Stimulated activated CD8-positive, alpha-beta memory T cell treated with anti-CD3 and anti-CD28 coated beads, Interleukin-7, amount 100 ng/mL, for 4 hours (primary cell): ENCODE measurements at places on chromosomes 2 and 18.

GRCh38 chr2:72955228-72956049 is 38.1 kb downstream of the EMX1 start:
- no peak for DNase-seq

- DNase-seq, result no peak
These were observed 4.7 kb downstream of the MYOM1 start for GRCh38 chr18:3214855-3215637.

GRCh38 chr2:16223841-16224177 is 283.5 kb downstream of the MYCN start:
- DNase-seq, result no peak

DNA sequence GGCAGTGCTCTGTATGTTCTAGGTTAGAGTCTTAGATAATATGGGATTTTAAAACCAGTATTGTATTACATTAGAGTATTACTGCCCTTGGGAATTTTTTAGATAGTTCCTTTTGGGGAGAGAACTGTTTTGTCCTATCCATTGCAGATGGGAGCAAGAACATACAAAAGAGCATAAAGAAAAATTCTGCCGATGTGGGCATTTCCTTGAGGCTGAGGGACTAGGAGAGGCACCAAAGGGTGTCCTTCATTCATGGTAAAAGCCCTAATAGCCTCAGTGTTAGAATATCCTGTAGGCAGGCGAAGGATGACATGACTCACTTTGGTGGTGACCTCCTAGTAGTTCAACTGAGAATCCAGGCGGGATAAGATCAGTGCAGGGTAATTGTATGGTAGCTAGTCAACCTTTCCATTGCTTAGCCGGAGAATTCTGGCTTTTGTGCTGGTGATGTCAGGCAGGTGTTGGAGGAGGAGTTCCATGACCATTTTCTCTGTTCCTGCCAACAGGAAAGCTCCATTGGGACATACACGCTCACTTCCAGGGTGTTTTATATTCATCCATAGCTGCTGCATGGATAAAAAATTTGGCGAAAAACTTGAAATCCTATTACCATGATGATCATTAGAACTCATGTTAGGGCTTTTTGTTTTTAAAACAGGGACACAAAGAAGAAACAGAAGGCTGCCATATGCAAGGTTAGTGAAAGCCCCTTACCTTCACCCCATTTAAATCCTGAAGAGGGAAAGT is 28.1 kb downstream of the EPAS1 start:
- no peak for DNase-seq

- DNase-seq, result no peak
These were observed 14.3 kb downstream of the PAX3 start for GRCh38 chr2:222284466-222284865.

DNA sequence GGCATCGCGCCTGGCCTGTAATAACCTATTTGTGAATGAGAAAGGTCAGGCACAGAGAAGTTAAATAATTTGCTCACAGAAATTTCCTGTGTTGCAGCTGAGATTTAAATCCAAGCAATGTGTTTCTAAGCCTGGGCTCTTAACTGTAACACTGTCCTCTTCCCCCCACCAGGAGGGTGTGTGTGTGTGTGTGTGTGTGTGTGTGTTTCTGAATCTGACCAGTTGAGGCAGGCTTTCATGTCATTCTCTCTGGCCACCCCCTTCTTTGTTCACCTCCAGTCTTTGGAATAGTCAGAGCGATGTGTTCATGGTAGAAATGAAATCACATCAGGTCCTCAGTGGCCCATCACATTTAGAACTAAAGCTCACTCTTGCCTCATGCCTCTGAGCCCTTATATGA is 81.2 kb downstream of the NEDD4L start:
- no peak for DNase-seq

DNA sequence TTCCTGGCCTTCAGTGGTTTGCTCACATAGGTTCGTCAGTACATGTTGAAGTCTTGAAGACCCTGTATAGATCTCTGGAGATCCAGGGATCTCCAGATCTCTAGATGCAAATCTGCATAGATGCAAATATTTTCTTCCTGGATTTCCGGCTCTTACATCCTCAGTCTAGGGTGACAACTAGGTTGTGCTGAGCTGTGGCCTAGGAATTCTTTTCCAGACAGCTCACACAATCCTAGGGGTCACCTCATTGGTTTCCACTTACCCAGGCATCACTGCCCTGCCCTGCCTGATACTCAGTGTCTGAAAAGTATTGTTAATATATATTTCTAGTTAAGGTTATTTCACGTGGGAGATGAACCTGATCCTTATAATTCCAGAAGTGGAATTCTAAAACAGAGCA is 105.1 kb upstream of the TTC27 start:
- no peak for DNase-seq

- DNase-seq, result no peak
These were observed 48.7 kb upstream of the PDK1 start for GRCh38 chr2:172507199-172507598.

- DNase-seq, result no peak
These were observed 1.1 kb downstream of the MARCHF4 start for GRCh38 chr2:216370961-216371712.

GRCh38 chr2:9809064-9809356 is 34.3 kb upstream of the TAF1B start:
- DNase-seq, result no peak

DNA sequence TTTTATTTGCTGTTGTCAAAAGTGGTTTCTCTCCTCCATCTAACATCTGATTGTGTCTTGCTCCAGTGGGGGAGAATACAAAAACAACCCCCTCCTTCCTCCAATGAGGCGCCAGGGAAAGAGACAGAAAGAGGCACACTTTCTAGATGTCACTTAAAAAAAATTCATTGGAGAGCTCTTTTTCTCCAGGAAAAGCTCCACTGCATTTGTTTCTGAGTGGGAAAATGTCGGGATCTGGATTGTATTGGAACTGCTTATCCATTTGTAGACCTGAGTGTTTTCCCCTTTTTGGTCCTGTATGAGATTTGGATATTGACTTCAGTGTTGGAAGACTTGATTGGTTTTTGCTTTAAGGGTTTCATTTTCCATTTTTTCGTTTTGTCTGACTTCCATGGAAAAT is 995 bp downstream of the MBD5 start:
- DNase-seq, result no peak

GRCh38 chr18:903701-904100 is 970 bp upstream of the ADCYAP1 start:
- DNase-seq, result no peak

DNA sequence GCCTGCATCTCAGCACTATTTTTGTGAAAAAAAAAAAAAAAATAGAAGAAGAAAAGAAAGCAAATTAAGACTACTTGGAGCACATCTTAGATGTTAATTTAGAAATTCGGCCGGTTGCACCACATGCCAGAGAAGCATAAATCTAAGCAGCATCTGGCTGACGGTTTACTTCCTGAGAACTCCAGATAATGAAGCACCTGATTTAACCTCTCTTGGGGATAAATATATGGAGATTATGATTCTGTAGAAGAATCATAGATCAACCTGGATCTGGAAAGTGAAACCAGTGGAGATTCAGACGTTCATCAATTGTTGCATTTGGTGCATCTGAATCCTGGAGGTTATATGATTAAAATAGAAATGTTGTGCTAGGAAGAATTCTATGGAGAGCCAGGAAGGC is 102.1 kb upstream of the SH3BP4 start:
- DNase-seq, result no peak

- no peak for DNase-seq
These were observed 48.7 kb upstream of the CD226 start for GRCh38 chr18:69996417-69996816.

DNA sequence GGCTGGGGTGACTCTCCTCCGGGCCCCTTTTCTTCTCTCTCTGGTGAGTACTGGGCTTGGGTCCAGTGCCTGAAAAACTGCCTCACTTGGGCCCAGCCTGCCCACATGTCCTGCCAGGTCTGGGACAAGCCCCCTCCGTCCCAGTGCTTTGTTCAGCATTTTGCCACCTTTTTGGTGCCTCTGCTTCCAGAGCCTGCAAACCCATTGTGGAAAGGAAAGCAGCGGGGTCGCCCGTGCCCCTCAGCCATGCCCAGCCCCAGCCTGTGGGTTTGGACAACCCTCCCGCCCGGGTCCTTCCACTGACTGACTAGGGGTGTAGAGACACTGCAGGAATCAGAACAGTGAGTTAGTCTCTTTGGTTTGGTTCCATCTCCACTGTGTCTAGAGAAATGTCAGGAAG is 140.7 kb upstream of the ALKAL2 start:
- no peak for DNase-seq

- no peak for DNase-seq
These were observed 173.5 kb upstream of the SIX2 start for GRCh38 chr2:45182667-45183295.

GRCh38 chr2:119461811-119462210 is 30.2 kb downstream of the TMEM37 start:
- DNase-seq, result no peak
